Panc1 (cell line): ENCODE measurements at places on chromosomes 4 and X. TPM values are rescaled to one million over a fixed set of nuclear protein-coding genes. Genes with fewer than 3 reads are reported as not detected.

DNA sequence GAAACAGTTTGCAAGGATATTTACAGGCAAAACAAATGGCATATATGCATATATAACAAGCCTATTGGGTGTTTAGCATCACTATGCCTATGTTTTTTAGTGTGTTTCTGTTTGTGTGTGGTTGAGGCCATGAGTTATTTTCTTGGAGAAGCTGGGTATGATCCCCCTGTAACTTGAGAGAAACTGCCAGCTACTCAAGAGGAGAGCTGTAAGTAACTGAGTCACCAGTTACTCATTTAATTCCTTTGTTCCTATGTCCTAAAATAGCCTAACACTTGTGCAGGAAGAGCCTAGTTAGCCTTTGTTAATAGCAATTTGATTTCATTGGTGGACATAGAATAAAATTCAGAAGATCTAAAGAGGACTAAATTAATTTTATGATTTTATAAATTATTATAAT is 79.1 kb downstream of the PWWP3B start:
- H3K27ac ChIP-seq: no peak overlapping the region
- H3K27me3 ChIP-seq: no peaks in the 10 kb centered on the region
- H3K4me3 ChIP-seq: no peak overlapping the region
- H3K36me3 ChIP-seq: no peaks in the 10 kb centered on the region
- no peak for DNase-seq
- no peaks in the 10 kb centered on the region for H3K4me1 ChIP-seq

DNA sequence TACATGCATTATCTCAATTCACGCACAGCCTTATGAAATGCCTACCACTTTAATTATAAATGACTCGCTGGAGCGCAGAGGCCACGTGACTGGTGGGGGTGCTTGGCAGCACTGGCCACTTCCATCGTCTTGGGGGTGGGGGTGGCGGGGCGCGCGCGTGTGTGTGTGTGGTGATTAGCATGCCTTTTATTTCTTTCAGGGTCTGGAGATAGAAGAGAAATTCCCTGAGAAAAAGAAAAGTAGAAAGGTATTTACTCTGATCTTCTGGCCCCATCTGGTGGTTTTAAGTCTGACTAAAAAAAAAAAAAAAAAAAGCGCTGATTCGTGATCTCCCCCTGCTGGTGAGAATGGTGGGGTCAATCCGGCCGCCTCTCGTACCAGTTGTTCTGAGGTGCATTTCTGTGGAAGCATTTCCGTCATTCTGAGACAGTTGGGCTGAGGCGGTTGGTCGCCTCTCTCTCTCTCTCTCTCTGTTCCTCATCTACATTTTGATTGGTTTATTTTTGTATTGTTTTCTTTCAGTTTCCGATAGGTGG is at the start of gene CCNB3:
CCNB3 (plus strand) TSS at position 402 of the 536 bp plus-strand sequence. CDS start 80,399 bp downstream, outside the sequence.
- no peaks in the 10 kb centered on the region for H3K27me3 ChIP-seq
- no peaks in the 10 kb centered on the region; the same call in 1 of the 2 replicates for H3K4me1 ChIP-seq
- peak within 1 kb of the TSS; percentile 59 for H3K27ac ChIP-seq
- peak within 1 kb of the TSS; percentile 38 for H3K4me3 ChIP-seq

DNA sequence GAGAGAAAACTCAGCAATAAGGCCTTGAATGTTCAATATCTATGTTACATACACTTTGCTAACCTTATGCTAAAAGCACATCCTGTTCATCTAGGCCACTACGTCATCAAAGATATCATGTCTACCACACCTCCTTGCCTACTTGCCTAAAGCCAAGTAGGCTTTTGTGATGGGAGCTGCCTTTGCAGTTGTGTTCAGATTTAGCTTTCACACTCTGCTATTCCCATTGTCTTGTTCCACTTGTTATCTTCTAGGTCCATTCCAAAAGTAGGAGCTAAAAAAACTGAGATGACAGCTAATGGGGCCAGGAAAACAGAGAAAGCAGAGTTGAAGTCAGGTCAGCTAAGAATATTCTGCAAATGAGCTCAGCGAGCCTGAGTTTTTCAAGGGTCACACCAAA is 153.6 kb upstream of the EDNRA start:
- no peak for DNase-seq
- H3K27me3 ChIP-seq: no peaks in the 10 kb centered on the region
- H3K27ac ChIP-seq: no peak overlapping the region

GRCh38 chr4:1365271-1366178 is 18.5 kb downstream of the UVSSA start:
- no peaks in the 10 kb centered on the region for H3K27me3 ChIP-seq
- H3K4me1 ChIP-seq: no peaks in the 10 kb centered on the region
- no peak for DNase-seq
- H3K36me3 ChIP-seq: no peaks in the 10 kb centered on the region
- no peak overlapping the region for H3K4me3 ChIP-seq
- no peak overlapping the region for H3K27ac ChIP-seq

GRCh38 chr4:108581083-108581482 is 39.3 kb upstream of the RPL34 start:
- no peak overlapping the region for H3K27ac ChIP-seq
- no peaks in the 10 kb centered on the region for H3K27me3 ChIP-seq
- no peaks in the 10 kb centered on the region for H3K4me1 ChIP-seq
- no peaks in the 10 kb centered on the region for H3K36me3 ChIP-seq

DNA sequence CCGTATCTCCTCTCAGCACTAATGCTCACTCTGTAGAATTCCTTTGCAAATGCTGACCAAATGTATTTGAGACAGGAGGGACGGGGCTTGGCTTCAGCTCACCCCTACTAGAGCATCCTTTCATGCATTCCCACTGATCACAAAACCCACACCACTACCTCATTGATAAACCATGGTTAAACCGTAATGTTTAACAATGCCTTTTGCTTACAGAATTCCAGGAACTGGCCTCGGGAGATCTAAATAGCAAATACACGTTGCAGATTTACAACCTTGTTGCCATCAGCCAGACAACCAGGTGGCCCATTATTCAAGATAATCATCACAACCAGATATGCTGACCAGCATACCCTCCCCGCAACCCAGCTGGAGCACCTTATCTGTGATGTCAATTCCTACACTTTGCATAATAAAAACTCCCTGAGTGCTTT is 391.9 kb downstream of the KCTD8 start:
- H3K27ac ChIP-seq: no peak overlapping the region
- H3K4me3 ChIP-seq: no peak overlapping the region
- no peaks in the 10 kb centered on the region for H3K27me3 ChIP-seq
- no peaks in the 10 kb centered on the region for H3K4me1 ChIP-seq

GRCh38 chr4:23333556-23333945 is 556.3 kb downstream of the PPARGC1A start:
- DNase-seq: no peak
- no peaks in the 10 kb centered on the region for H3K4me1 ChIP-seq
- H3K27ac ChIP-seq: no peak overlapping the region

DNA sequence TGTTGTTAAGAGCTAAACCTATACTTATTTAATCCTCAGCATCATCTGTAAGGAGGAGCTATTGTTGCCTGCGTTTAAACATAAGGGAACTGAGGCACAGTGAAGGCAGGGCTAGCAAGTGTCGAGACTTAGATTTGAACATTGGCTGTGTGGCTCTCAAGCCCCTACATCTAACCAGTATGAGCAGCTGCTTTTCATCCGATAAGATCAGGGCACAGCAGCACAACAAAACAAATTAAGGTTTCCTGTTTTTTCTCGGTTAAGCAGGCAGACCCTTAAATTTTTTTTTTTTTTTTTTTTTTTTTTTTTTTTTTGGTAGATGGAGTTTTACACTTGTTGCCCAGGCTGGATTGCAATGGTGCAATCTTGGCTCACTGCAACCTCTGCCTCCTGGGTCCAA is 35.6 kb downstream of the RAB40A start:
- no peak for DNase-seq
- H3K27ac ChIP-seq: no peak overlapping the region
- H3K4me3 ChIP-seq: no peak overlapping the region
- H3K4me1 ChIP-seq: no peaks in the 10 kb centered on the region
- H3K27me3 ChIP-seq: peaks cover 4% of the 10 kb centered on the region; the same call in 1 of the 2 replicates
- no peaks in the 10 kb centered on the region for H3K36me3 ChIP-seq

GRCh38 chr4:113869743-113870375 is 108.3 kb upstream of the CAMK2D start:
- H3K36me3 ChIP-seq: no peaks in the 10 kb centered on the region
- no peak overlapping the region for H3K27ac ChIP-seq
- no peak for DNase-seq
- no peaks in the 10 kb centered on the region for H3K27me3 ChIP-seq

- H3K27ac ChIP-seq: no peak overlapping the region
- no peak overlapping the region for H3K4me3 ChIP-seq
- no peaks in the 10 kb centered on the region for H3K36me3 ChIP-seq
- no peaks in the 10 kb centered on the region for H3K27me3 ChIP-seq
Measured at GRCh38 chr4:110139815-110140214, 58.6 kb downstream of the ELOVL6 start.

GRCh38 chrX:8629871-8630270 is 102.1 kb downstream of the ANOS1 start:
- H3K4me1 ChIP-seq: no peaks in the 10 kb centered on the region
- H3K4me3 ChIP-seq: no peak overlapping the region
- no peak for DNase-seq
- H3K36me3 ChIP-seq: no peaks in the 10 kb centered on the region
- no peaks in the 10 kb centered on the region for H3K27me3 ChIP-seq

The GRID2 gene
- 0.08 TPM for total RNA-seq

The NONO gene
- 527 TPM for total RNA-seq

The APLN gene
- total RNA-seq: 1.1 TPM

The BEX1 gene
- total RNA-seq: not detected

The SH3D19 gene
- total RNA-seq: 19.8 TPM

The USP51 gene
- 1.7 TPM for total RNA-seq

The PWWP3B gene
- total RNA-seq: not detected

The P2RY4 gene
- not detected for total RNA-seq

The PPP2R2C gene
- total RNA-seq: 26.7 TPM
